ENCODE measurements at places on chromosomes 13 and 19.

- no peak for DNase-seq
These were observed 4.9 kb downstream of the MAG start for GRCh38 chr19:35296644-35297514.

- no peak for DNase-seq
These were observed 3.7 kb upstream of the HSH2D start for GRCh38 chr19:16139752-16140151.

DNA sequence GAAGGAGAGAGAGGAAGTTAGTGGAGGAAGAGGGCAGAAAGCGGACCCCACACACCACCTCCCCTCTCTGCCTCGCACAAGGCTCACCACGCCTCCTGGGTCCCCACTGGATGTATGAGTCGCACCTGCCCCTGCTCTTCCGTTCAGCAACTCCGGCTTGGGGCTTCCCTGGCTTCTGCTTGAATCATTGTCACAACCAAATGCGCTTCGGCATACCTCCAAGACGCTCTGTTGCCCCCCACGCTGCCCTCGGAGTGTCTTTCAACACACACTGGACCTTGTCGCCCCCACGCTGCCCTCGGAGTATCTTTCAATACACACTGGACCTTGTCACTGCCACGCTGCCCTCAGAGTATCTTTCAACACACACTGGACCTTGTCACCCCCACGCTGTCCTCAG is 247.2 kb downstream of the TEX29 start:
- no peak for DNase-seq

- no peak for DNase-seq
These were observed 63.2 kb downstream of the SHISA2 start for GRCh38 chr13:25988661-25989060.

DNA sequence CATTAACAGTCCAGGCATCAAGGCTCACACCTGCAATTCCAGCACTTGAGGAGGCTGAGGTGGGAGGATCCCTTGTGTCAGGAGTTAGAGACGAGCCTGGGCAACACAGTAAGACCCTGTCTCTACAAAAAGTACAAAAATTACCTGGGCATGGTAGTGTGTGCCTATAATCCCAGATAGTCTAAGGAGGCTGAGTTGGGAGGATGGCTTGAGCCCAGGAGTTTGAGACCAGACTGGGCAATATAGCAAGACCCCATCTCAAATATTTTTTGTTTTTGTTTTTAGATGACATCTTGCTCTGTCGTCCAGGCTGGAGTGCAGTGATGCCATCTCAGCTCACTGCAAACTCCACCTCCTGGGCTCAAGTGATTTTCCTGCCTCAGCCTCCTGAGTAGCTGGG is 40.1 kb upstream of the ONECUT3 start:
- no peak for DNase-seq

- no peak for DNase-seq
These were observed 927.6 kb upstream of the ATXN8OS start for GRCh38 chr13:69180034-69180433.

- no peak for DNase-seq
These were observed 34.9 kb upstream of the METTL21C start for GRCh38 chr13:102729560-102730270.

DNA sequence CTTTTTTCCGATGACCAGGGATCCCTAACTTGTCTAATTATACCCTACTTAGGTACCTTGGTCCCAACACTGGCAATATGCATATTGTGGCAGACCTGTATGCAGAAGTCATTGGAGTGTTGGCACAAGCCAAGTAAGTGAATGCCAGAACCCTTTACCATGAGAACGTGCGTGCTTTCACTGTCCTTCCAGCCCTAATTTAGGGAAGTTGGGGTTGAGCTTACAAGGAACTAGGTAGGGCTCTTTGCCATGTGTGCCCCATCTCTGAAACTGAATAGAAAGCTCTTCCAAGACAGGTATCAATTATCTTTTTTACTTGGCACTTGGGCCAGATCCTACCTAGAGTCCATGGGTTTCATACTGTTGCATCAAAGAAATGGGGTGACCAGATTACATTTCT is 93.2 kb downstream of the FRY start:
- DNase-seq = no peak

DNA sequence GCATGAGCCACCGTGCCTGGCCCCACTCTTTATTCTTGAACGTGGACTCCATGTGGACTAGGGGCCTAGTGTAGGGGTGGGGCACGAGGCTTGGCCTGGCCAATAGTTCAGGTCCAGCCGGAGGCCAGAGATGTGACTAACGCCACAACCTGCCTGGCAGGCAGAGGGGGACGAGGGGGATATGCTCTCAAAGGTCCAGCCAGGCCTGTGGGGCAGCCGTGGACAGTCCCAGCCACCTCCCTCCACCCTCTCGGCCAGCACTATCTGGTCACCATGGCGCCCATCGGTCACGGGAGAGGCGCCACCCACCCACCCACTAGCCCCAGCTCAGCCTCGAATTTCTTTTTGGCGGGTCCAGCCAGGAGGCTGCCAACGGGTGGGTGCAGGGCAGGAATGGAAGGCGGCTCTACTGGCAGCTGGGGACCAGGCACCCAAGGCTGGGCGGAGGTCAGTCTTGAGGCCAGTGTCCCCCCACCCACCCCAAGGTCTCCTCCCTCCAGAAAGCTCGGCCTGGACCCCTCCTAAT is 2.2 kb upstream of the CERS1 start:
- DNase-seq = no peak

DNA sequence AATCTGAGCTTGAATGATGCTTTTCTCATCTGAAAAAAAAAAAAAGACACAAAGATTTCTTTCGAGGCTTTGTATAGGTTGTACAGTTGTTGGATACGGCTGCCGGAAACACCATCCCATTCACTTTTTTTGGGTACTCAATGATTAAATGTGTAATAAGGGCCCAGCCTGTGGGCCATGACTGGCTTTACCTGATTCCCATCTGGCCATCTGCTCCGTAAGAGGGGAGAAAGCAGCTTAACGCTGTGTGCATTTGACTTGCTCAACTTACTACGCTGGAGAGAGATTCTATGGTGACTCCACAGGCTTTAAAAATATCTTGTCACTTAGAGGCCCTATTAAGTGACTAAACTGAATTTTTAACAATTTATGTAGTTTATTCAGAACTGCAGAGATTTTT is 731 bp downstream of the ZNF558 start:
- no peak for DNase-seq

- DNase-seq = no peak
These were observed 36.8 kb upstream of the DPRX start for GRCh38 chr19:53594811-53595509.

- DNase-seq = no peak
These were observed 144.9 kb downstream of the MIPEP start for GRCh38 chr13:23744315-23744714.

- DNase-seq = no peak
These were observed 1096.1 kb downstream of the OLFM4 start for GRCh38 chr13:54124700-54125099.

DNA sequence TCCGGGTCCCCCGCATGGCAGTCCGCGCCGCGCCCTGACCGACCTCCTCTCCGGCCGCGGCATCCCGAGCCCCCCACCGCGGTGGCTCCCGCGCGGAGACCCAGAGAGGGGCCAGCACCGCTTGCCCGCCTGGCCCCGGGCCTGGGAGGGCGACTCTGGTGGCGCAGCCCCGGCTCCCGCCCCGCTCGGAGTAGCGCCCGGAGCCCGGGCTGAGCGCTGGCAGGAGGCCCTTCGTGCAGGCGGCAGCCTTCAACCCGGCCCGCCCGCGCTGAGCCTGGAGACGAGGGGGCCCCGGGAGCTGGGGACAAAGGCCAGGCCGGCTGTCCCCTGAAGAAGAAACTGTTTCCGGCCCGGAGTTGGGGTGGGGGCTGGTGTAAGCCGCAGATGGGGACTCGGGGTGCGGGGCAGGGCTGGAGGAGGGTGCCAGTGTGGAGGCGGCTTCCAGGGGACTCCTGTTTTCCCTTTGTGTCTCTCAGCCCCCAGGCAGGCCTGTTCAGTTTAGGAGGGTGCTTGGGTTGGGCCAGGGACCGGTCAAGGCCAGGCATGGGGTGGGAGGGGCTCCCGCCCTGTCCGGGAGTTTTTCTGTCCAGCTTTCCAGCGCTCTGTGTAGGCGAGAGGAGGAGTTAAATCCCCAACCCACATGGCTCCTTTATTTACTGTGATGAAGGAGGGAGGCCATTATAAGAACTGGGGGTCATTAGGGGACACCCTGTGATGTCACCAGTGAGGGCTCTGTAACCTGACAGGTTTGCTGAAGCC is 935 bp downstream of the LRP3 start:
- no peak for DNase-seq

GRCh38 chr13:21674490-21675009 is 3.7 kb downstream of the FGF9 start:
- no peak for DNase-seq

DNA sequence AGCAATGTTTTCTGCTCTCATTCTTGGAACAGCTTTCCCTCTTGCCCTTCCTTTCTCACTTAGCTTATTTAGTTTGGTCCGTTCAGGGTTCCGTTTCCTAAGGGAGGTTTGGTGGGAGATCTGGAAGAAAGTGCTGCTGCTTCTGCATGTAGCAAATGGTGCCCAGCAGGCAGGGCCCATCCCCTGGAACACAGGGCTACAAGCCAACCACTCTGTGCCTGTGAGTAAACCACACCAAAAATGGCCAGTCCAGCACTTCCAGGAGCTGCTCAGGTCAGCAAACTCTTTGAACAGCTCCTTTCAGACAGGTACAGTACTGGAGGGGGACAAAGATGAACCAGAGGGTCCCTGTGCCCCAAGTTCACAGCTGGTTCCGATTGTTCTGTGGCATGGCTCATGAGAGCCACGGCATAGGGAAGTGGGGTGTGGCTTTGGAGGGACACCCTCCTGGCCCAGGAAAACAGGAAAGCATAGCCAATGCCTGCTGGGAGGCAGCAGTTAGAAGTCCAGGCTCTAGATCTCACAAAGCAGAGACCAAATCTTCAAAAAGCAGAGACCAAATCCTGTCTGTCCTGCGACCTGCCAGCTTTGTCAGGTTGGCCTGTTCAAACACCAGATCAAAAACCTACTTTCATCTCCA is 39.5 kb downstream of the FAM124A start:
- no peak for DNase-seq

- no peak for DNase-seq
These were observed 1.2 kb downstream of the ZNF347 start for GRCh38 chr19:53157626-53158025.

- DNase-seq = no peak
These were observed 296.7 kb downstream of the POU4F1 start for GRCh38 chr13:78306519-78307206.

GRCh38 chr13:23678795-23679194 is 108.6 kb downstream of the TNFRSF19 start:
- DNase-seq = peak; percentile 22

DNA sequence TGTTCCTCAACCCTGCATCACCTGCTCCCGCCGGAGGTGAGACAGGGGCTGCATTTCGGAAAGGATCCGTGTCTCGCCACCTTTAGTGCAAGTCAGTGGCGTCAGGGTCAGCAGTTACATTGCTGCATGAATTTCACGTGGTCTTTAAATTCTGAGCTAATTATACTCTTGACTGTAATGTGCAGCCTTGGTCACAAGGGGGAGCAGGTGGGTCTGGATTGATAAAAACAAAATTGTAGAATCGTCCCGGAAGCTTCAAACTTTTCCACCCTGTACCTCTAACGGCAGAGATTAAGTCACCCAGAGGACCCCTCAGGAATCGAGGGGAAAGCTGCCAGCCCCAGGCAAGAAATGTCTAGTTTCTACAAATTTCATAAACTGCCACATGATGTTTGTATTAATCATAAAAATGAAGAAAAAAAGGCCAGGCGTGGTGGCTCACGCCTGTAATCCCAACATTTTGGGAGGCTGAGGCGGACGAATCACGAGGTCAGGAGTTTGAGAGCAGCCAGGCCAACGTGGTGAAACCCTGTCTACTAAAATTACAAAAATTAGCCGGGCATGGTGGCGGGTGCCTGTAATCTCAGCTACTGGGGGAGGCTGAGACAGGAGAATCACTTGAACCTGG is 20.2 kb downstream of the BBC3 start:
- DNase-seq = peak; percentile 83

- DNase-seq = no peak
These were observed 48.2 kb upstream of the GPI start for GRCh38 chr19:34316741-34317301.

GRCh38 chr19:41427647-41428480 is 690 bp upstream of the B3GNT8 start:
- DNase-seq = peak; percentile 54

GRCh38 chr19:51020988-51021651 is 1.6 kb upstream of the KLK10 start:
- DNase-seq = peak; percentile 19

- no peak for DNase-seq
These were observed 15.4 kb upstream of the METTL21C start for GRCh38 chr13:102710261-102710679.

- no peak for DNase-seq
These were observed 28.5 kb upstream of the PLEKHF1 start for GRCh38 chr19:29636553-29637360.

DNA sequence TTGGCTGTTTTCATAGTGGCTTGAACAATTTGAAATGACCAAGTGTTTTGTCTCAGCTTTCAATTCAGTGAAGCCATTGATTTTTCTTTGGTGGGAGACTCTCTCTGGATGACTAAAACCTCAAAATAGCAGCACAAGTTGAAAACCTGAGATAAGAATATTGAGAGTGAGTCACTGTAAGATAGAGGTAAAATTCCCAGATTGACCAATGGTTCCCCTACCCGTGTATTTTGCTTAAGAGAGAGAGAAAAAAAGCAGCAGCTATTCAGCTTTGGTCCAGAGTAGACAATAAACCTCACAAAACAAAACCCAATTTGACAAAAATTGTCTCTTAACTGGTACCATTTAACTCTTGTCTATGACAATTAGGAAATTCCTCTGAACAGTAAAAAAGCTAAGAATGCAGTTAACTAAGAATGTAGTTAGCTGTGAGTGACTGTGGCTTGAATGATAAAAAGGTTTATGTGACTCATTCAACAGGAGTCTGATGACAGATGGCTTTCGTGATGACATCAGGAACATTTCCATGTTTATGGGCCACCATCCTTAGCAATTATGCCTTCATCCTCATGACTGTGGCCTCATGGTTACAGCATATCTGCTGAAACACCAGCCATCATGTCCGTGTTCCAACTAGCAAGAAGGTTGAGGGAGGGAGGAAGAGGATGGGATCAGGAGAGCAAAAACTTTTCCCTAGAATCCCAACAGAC is 356.9 kb downstream of the NDFIP2 start:
- DNase-seq = no peak

GRCh38 chr13:46565808-46566750 is 13.1 kb downstream of the LRCH1 start:
- DNase-seq = no peak

DNA sequence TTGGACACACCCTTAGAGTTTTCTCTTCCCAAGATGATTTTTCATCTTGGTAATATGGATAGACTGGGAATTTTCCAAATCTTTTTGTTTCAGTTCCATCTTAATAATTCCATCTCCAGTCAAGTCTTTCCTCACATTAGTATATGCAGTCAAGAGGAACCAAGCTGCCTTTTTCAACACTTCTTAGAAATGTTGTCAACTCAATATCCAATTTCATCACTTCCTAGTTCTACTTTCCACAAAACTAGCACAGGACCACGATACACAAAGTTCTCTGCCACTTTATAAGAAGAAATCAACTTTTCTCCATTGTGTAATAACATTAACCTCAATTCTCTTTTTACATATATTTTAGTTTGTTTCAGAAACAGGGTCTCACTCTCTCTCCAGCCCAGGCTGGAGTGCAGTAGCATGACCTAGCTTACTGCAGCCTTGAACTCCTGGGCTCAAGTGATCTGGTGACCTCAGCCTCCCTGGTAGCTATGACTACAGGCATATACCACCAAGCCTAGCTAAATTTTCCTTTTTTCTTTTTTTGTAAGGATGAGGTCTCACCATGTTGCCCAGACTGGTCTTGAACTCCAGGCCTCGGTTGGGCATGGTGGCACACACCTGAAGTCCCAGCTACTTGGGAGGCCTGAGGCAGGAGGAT is 15.5 kb downstream of the ZNF443 start:
- DNase-seq = no peak

Data from activated CD4-positive, alpha-beta T cell treated with anti-CD3 and anti-CD28 coated beads, Interleukin-2, Interleukin-4, amounts not matched to agents 100 ng/mL and 50 ng/mL, durations not matched to agents 16 hours and 8 hours (primary cell).